ENCODE measurements at places on chromosomes 6 and 20. TPM values are rescaled to one million over a fixed set of nuclear protein-coding genes. Genes with fewer than 3 reads are reported as not detected.

DNA sequence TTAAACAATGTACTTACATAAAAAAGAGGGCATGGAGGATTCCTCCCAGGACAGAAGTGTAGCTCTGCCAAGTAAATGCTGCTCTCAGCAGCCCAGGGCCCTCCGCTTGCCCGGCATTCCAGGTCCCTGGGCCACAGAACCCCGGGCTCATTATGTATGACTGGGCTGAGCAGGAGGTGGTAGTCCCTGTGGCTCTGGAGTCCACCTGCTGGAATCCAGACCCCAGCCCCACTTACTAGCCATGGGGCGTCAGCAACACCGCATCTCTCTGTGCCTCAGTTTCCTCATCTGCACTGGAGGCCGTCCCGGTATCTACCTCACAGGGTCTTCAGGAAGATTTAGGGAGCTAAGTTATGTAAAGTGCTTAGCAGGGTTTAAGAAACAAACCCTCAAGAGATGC, 55.4 kb downstream of the PSMG4 start:
- no peak for DNase-seq

Gene C4A
- 206 TPM for total RNA-seq

Gene MUC22
- total RNA-seq = not detected

GRCh38 chr6:116221911-116222310, 32.0 kb downstream of the TSPYL4 start:
- DNase-seq = no peak

Gene SASH1
- total RNA-seq = 33.4 TPM

All from left cardiac atrium (tissue), 4 donors.